Colonic mucosa (tissue), 4 donors: ENCODE measurements at places on chromosomes 1 and 21. TPM values are rescaled to one million over a fixed set of nuclear protein-coding genes. Genes with fewer than 3 reads are reported as not detected.
A peak's percentile ranks its signal among the peaks of the same experiment; 100 is the strongest.

DNA sequence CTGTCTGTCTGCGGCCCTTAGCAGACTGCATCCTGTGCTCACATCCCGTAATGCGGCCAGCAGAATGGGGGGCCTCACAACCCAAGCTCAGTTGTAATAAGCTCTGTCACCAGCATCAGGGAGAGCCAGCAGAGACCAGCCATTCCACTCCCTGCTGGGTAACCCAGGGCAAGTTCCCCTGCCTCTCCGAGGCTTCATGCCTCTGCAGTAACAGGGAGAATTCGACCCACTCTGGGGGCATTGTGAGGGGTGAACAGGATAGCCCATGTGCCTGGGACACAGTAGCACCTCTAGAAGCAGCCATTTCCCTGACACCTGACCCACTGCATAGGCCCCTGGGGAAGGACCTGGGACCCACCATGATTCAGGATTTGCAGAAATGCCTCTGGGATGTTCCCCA, 461.2 kb downstream of the MATN1 start:
- DNase-seq: no peak

GRCh38 chr1:186059311-186059710, 315.7 kb downstream of the TPR start:
- no peak for DNase-seq

DNA sequence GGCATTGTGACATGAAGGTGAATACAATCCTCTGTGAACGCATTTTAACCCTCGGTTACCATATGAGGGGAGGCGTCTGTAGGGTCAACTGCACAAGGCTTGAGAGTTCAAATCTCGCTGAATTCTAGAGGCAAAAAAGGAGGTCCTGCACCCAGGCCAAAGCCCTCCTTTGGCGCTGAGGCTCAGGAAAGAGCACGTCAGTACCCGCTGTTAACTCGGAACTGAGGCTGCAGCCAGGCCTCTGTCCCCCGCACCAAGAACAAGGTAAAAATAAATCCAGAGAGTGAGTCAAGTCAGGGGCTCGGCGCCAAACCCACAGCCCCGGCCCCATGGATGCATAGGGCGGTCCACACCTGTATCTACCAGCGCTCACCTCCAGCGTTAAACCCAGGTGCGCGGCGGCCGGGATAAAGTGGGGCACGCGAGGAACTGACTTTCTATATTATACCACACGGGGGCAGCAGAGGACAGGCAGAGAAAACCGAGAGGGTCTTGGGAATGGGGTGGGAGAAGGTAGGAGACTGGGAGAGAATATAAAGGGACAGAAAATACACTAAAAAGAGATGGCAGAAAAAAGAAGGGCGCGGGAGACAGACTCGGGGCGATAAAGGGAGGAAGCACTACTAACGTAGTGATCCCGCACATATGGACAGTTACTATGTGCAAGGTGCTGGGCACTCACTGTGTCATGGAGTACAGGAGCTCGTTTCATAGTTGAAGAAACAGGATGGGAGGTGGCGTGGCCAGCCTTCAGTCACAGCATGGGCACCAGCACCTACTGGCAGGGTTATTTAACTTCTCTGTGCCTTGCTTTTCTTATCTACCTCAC, 54.9 kb downstream of the DMRTA2 start:
- peak; percentile 48 for DNase-seq

DNA sequence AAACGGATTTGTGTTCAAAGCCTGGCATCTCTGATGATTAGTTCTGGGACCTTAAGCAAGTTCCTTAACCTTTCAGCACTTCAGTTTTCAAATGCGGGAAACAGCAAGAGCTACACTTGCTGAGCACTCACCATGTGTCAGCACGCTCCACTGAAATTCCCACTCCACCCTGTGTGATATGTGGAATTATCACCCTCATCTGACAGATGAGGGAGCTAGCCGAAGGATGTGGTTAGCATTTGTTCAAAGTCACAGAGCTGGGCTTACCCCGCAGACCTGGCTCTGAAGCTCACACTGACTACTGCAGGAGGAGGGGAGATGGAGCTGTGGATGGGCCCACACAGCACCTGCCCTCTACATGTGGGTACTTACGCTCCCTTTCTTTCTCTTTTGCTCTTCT, 29.1 kb downstream of the IL12RB2 start:
- no peak for DNase-seq

GRCh38 chr21:43810505-43811261, 21.3 kb downstream of the RRP1 start:
- DNase-seq: peak; percentile 96

- DNase-seq: peak; percentile 83
These were observed 33.2 kb downstream of the NHLH2 start for GRCh38 chr1:115807723-115808122.

DNA sequence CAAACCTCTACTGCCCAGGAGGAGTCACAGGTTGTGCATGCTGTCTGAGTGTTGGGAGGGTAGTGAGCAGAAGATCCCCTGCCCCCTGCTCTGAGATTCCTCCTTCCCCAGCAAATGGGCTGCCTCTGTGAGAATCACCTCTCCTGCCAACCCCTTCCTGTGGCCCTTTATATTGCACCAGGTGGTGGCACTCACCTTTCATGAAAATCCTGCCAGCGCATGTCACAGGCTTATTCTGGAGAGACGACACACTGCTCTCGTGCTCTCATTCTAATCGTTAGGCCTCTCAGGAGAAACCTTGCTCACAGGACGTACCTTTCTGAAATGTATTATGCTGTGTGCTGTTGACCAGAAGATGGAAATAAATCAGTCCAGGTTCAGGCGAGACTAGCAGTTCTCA, 113.7 kb downstream of the RGL1 start:
- no peak for DNase-seq

DNA sequence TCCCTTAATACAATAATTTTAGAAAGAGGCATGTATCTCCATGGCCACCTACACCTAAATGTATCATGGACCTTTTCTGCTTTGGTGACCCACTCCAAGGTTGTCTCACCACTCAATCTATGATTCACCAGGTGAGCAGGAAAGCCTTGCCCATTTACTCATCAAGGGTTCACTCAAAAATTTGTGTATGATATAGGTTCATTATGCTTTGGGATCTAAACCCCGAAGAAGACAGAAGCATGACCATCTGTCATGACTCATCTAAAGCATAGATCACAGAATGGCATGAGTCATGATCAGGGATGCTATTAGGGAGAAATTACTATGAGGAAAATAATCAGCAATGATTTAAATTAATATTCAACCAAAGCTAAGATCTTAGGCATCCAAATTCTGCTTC, 38.5 kb downstream of the PYHIN1 start:
- no peak for DNase-seq

- no peak for DNase-seq
These were observed 1.6 kb downstream of the LCE2A start for GRCh38 chr1:152699746-152700145.

DNA sequence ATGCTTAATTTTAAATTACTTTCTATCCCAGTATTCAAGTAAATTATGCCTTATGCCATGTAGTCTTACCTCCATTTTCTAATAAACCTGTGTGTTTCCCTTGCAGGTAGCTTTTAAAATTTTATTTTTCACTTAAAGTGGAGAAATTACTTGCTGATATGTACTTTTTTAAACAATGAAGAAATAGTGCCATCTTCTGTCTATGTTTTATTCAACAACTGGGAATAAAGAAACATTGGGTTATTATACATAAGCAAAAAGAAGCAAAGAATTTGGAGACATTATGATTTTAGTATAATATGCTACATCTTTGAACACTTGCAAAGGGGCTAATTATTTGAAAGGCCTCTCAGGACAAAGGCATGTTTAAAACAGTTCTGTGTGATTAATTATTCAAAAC, 1912.9 kb downstream of the MRPL39 start:
- no peak for DNase-seq

- DNase-seq: no peak
These were observed 65.1 kb downstream of the ALG14 start for GRCh38 chr1:95007687-95008086.

GRCh38 chr1:102834688-102835320, 273.5 kb downstream of the COL11A1 start:
- DNase-seq: no peak

GRCh38 chr21:33025489-33026442, at the start of gene OLIG2:
Gene OLIG2, plus strand, starts transcription at chr21:33025935. Its CDS starts 928 bp downstream, at chr21:33026863.
- no peak for DNase-seq

- DNase-seq: no peak
These were observed 500.9 kb upstream of the PTBP2 start for GRCh38 chr1:96220651-96221050.

- no peak for DNase-seq
These were observed 126.9 kb downstream of the LRIG2 start for GRCh38 chr1:113199760-113200455.

GRCh38 chr1:115980156-115980555, 3.8 kb downstream of the SLC22A15 start:
- no peak for DNase-seq

DNA sequence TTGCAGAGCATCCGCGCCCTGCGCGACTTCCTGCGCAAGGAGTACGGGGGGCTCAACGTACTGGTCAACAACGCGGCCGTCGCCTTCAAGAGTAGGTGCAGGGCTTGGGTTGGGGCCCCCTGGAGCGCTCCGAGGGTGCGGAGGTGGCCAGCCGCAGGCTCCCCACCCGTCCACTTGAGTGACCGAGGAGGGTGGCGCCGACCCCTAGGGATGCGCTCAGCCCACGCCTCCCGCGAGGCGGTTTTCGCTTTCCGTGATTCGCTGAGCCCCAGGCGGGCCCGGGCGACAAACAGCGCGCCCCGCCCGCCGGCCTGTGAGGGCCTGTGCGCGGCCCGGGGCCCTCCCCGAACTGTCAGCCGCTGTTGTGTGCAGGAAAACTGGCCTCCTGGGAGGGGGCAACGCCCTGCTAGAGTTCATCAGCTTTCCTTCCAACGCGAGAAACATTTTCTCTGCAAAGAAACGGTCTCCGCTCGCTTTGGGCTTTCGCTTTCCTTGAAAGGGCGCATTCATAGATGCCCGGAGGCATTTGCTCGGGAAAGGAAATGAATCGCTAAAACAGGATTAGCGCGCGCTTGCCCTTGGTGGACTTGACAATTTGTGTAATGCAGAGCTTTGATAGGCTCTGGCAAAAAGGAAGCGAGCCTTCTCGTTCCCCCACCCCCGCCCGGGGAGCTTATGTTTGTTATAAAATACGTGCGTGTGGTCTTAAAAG, 668 bp downstream of the CBR3 start:
- peak; percentile 78 for DNase-seq

- no peak for DNase-seq
These were observed 61.4 kb downstream of the EPHB2 start for GRCh38 chr1:22772014-22772413.

GRCh38 chr21:45844181-45844580, 137.4 kb upstream of the COL6A1 start:
- DNase-seq: no peak

DNA sequence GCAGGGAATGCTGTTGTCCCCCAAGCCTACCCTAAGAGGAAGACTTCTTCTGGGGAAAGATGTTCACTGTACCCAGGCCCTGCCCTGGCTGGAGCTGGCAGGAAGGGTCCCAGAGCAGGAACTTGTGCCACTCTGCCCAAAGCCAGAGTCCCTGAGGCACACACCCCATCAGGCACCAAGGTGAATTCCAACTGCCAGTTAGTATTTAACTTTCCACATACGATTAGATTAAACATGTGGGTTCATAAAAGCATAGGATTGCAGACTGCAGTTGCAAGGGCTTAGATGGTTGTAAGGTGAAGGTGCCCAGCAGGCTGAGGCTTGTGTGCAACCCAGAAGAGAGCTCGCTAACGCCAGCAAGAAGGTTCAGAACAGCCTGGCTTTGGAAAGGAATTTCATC, at the start of gene KCNE2:
TSS of gene KCNE2 (plus strand) at position 274 of the 400 bp plus-strand sequence. CDS start 6,473 bp downstream, outside the sequence.
- no peak for DNase-seq

DNA sequence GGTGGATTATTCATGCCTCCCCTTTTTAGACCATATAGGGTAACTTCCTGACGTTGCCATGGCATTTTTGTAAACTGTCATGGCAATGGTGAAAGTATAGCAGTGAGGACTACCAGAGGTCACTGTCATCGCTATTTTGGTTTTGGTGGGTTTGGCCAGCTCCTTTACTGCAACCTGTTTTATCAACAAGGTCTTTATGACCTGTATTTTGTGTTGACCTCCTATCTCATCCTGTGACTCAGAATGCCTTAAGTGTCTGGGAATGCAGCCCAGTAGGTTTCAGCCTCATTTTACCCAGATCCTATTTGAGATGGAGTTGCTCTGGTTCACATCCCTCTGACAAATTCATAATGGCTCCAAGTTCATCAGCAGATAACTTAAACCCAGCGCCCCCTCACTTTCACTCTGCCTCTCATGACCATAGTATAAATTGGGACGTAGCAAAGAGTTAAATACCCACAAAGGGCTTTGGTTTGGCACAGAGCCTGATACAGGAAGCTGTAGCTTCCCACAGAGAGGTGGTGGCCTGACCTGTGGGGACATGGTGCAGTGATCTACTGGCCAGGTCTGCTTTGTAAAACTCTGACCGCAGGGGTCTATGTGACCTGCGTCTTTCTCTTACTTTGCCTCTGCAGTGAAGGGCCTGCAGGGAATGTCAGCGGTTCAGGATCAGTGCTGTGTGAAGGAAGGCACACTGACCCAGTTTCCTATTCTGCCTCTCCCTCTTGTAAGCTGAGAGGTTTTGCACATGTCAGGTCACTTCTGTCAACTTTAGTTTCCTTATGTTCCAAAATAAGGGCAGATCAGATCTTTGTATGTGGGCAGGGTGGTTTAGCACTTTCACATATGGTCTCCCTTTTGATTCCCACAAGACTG, 78.1 kb upstream of the ZNF644 start:
- no peak for DNase-seq

DNA sequence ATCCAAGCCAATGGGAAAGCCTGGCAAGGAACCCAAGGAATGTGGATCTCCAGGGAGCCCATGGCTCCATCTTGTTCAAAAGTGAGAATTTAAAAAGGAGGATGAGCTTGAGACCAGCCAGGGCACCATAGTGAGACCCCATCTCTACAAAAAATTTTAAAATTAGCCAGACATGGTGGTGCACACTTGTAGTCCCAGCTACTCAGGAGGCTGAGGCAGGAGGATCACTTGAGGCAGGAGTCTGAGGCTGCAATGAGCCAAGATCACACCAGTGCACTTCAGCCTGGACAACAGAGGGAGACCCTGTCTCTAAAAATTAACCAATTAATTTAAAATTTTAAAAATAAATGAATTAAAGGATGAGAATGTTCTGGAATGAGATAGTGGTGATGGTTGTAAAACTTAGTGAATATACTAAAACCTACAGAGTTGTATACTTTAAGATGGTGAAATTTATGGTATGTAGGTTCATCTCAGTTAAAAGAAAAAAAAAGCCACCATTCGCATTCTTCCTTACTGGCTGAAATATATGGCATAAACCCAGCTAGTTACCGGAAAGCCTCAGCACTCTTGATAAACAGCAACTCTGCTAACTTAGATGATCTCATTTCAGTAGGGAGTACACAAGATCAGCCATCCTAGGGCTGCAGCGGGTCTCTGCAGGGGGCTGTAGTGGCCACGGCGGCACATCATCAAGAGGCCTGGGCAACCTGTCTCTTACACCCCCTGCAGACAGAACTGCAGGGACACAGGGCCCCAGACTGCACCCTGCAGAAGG, 48.3 kb upstream of the H6PD start:
- DNase-seq: no peak

Gene GBP5
- total RNA-seq: 3.0 TPM

Gene NPPA
- total RNA-seq: 3.1 TPM

Gene FMO1
- not detected for total RNA-seq

Gene WDR64
- total RNA-seq: not detected

Gene HHAT
- total RNA-seq: 4.9 TPM

Gene ADCY10
- total RNA-seq: 0.64 TPM

Gene LHX4
- 0.74 TPM for total RNA-seq

Gene CD2
- total RNA-seq: 2.9 TPM

Gene ALG14
- 19.4 TPM for total RNA-seq

Gene PRDM16
- 6.1 TPM for total RNA-seq

Gene AUNIP
- 1.2 TPM for total RNA-seq
